Activated naive CD8-positive, alpha-beta T cell treated with anti-CD3 and anti-CD28 coated beads, Interleukin-2, amount 50 U/mL, for 24 hours (primary cell): ENCODE measurements at places on chromosomes 4 and X.

DNA sequence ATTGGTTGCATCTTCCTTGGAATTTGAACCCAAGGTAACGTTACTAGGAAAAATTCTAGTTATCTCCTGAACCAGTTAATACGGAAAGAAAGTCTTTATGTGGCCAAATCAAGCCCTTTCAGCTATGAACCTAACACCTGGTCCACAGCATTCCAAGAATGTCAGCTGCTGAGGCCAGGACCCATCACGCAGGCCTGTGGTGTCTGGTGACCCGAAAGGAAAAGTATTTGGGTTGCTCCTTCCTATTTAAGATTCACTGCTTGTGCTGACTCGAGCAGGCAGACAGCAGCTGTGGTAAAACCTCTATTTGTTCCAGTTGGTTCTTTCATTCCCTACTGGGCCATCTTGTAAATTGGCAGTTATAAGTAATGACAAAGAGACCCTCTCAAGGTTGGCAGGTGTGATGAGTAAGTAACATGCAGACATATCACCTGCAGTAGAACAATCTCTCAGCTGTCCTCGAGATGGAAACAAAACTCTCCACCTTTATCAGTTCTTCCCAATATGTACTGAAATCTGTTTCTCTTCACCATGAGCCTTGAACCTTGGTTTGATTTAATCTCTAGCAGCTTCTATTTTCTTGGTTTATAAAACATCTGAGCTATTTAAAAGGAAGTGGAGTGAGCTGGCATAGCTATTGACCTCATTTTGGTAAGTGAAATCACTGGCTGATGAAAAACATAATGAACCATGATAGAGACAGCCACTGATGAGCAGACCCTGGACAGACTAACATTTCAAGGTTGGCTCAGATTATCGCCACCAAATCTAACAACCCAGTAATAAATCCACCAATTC, 182.1 kb upstream of the SMIM31 start:
- no peaks in the 10 kb centered on the region for H3K27me3 ChIP-seq
- H3K27ac ChIP-seq, result no peak overlapping the region
- no peak for DNase-seq
- no peaks in the 10 kb centered on the region for H3K36me3 ChIP-seq

- H3K36me3 ChIP-seq, result no peaks in the 10 kb centered on the region
- no peak overlapping the region for H3K27ac ChIP-seq
Measured at GRCh38 chr4:155042014-155042413, 166.4 kb upstream of the NPY2R start.

DNA sequence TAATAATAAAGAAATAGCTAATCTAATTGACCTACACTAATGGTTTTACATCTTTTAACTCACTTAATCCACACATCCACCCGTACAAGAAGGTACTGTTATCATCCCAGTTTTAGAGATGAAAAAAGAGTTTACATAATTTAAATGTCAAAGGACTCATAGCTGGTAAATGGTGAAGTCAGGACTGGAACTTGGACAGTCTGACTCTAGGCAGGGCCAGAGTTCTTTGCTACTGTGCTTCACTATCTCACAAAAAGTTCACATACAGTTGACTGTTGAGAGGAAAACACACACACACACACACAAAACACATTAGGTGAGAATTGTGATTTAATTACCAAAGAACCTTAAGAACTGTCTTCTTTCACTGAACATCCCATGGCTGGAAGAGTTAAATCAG, 71.2 kb upstream of the PRSS48 start:
- H3K36me3 ChIP-seq, result no peaks in the 10 kb centered on the region
- no peak overlapping the region for H3K27ac ChIP-seq
- no peaks in the 10 kb centered on the region for H3K4me1 ChIP-seq
- no peaks in the 10 kb centered on the region for H3K27me3 ChIP-seq
- no peak for DNase-seq

GRCh38 chr4:82450966-82451755, 20.8 kb downstream of the ENOPH1 start:
- H3K27me3 ChIP-seq, result no peaks in the 10 kb centered on the region
- peaks cover 49% of the 10 kb centered on the region for H3K36me3 ChIP-seq
- DNase-seq, result no peak

DNA sequence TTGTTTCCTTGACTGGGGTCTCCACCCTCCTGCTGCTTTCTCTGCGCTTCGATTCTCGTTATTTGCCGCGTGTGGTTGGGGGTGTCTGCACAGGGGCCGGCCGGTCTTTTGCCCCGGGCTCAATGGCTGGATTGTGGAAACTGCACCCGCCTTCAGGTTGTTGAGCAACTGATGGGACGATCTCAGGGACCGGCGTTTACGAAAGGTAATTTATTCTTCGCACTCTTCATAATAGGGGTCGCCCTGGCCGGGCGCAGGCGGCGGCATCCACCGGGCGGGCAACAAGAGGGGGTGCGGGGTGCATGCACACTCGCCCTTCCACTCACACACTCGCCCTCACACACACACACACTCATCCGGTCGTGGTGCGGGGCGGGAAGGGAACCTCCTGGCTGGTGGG, 1.4 kb downstream of the ADGRL3 start:
- no peak for DNase-seq
- H3K4me3 ChIP-seq, result no peak overlapping the region
- H3K27me3 ChIP-seq, result peaks cover 48% of the 10 kb centered on the region
- H3K36me3 ChIP-seq, result peaks cover 2% of the 10 kb centered on the region
- no peaks in the 10 kb centered on the region for H3K4me1 ChIP-seq
- no peak overlapping the region for H3K27ac ChIP-seq

GRCh38 chrX:112888916-112889315, 48.3 kb upstream of the AMOT start:
- DNase-seq, result no peak
- no peaks in the 10 kb centered on the region for H3K27me3 ChIP-seq
- H3K4me3 ChIP-seq, result no peak overlapping the region
- H3K4me1 ChIP-seq, result peaks cover 13% of the 10 kb centered on the region
- H3K36me3 ChIP-seq, result no peaks in the 10 kb centered on the region
- H3K27ac ChIP-seq, result no peak overlapping the region

DNA sequence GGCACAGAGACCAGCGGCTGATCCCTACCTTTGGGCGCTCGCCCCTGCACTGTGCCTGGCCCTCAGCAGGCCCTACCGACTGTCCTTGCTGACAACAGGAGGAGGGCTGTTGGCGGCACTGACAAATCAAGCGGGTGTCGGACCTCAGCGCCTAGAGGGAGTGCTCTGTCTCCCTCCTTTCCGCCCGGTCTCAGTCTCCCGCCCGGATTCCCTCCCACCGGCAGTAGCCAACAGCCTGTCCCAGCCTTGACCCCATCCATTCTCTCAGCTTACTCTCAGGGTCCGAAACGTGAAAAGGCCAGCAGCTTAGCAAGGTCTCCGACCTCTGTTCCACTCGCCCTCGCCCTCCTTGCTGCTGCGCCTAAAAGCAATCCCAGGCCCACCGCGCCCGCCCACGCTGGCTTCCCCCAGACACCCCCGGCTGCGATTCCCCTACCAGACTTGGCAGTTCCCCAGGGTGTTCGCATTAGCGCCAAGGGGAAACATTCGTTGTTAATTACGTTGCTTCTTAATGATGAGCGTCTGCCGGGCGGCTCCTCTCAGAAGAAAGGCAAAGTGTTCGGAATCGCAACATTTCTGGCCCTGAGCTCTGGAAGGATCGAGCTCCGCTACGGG, 96.2 kb downstream of the SOWAHB start:
- H3K27ac ChIP-seq, result no peak overlapping the region
- H3K36me3 ChIP-seq, result no peaks in the 10 kb centered on the region
- H3K4me1 ChIP-seq, result no peaks in the 10 kb centered on the region
- peaks cover 8% of the 10 kb centered on the region for H3K27me3 ChIP-seq
- H3K4me3 ChIP-seq, result no peak overlapping the region

- DNase-seq, result no peak
- H3K4me1 ChIP-seq, result no peaks in the 10 kb centered on the region
- H3K27ac ChIP-seq, result no peak overlapping the region
- H3K4me3 ChIP-seq, result no peak overlapping the region
- peaks cover under 1% of the 10 kb centered on the region for H3K27me3 ChIP-seq
Measured at GRCh38 chr4:114349543-114350175, 248.9 kb upstream of the UGT8 start.
